ENCODE measurements at places on chromosomes 6 and 20.

GRCh38 chr6:99036672-99037071, 88.9 kb upstream of the FBXL4 start:
- no peak for DNase-seq

- DNase-seq, result no peak
Observed at GRCh38 chr6:106027758-106028157, 58.4 kb upstream of the PRDM1 start.

- no peak for DNase-seq
Observed at GRCh38 chr20:13858439-13858838, 73.6 kb downstream of the NDUFAF5 start.

DNA sequence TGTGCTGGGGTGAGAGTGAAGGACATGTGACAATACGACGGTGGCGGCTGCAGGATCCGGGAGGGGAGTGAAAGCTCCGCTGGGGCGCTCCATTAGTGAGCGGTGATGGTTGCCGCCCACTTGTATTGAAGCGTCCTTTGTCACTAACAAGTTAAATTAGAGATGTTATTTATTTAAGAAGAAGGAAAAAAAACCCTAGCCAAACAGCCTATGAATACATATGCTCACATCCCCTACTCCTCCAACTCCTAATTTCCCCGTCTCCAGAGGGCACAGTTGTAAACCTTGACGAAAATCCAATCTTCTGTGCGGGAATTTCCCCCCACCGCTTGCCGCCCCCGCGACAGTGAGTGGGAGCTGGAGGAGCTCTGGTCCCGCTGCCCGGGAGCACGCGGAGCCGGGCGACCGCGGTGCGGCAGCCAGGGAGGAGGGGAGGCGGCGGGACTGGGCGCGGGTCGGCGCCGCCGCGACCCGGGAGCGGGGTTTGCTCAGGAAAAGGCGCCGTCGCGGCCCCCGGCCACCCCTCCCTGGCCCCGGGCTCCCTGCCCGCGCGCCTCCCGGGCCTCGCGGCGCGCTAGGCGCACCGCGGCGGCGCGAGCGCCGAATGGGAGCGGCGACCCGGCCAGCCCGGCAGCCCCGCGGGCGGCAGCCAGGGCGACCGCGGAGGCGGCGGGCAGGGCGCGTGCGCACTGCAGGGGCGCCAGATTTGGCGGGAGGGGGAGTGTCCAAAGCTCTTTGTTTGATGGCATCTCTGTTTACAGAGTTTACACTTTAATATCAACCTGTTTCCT, at the start of gene MYB:
Gene MYB (plus strand): TSS at position 767 of the 791 bp plus-strand sequence. CDS start 206 bp downstream, outside the sequence.
- DNase-seq, result peak; percentile 93

DNA sequence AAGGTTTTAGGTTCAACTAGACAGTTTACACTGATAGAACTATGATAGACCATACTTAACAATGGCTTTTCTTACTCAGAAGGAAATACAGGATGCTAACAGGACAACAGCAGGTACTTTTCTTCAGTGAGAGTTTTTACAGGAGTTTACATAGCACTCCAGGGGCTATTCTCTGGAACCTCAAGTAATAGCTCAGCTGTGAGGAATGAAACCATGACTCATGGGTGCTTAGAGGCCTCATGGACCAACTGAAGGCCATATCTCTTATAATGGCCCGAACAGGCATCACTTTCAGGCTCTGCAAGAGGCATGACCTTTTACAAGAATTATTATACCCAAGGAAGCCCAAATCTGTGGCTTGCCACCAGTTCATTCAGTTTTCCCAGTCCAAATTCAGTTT, 31.8 kb downstream of the TREML1 start:
- peak; percentile 36 for DNase-seq

GRCh38 chr6:12064131-12064530, 52.0 kb downstream of the HIVEP1 start:
- no peak for DNase-seq

DNA sequence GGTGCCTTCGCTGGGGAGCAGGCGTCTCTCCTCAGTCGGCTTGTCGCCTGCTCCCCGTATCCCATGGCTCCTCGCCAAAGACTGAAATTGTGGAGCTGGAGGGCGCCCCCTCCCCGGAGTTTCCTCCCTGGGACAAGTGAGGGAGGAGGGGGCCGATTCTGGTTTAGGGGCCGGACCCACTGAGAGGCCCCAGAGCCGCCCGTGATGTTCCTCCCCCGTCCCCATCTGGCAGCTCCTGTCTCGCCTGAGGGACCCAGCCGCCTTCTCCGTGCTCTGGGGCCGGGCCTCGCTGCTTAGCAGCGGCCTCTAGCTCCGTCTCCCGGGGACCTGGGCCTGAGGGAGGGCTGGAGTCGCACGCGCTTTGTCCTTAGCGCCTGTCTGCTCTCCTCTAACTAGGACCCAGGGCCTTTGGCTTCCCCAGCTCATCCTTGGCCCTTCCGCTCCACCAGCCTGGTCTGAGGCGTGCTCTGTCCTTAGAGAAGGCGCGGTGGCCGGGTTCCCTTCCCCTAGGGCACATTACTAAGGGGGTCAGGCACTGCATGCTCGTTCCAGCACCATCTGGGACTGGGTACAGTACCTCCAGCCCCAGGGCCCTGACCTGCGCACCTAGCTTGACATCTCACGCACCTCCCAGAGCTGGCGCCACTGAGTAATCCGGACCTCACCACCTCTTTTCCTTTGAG, 29.7 kb downstream of the SLC12A5 start:
- DNase-seq, result no peak

DNA sequence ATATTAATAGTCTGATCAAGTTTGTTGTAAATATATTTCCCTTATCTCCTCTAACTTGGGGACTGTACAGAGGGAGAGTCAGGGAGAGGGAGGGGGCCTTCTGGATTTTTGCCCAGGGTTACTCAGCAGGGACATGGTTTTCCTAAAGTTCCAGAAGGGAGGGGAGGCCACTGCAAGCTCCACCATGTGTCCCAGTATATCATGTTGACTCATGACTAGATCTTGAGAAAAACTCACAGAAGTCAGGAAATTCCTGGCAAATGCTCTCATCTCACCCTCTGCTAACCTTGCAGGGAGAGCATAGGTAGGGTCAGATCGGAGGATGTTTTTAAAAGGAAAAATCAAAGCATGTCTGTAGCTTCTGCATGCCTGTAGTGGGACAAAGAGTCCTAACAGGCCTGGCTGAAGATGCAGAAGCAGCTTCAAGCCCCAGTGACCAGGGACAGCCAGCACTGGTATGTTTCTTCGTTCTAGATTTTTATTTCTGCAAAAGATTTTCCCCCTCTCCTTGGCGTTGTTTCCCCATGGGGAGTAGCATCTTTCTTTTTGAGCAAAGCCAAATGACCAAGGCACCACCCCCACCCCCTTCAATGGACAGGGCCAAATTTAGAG, 272.9 kb upstream of the SUPT3H start:
- no peak for DNase-seq

- no peak for DNase-seq
Observed at GRCh38 chr6:119533603-119534279, 184.2 kb upstream of the MAN1A1 start.

DNA sequence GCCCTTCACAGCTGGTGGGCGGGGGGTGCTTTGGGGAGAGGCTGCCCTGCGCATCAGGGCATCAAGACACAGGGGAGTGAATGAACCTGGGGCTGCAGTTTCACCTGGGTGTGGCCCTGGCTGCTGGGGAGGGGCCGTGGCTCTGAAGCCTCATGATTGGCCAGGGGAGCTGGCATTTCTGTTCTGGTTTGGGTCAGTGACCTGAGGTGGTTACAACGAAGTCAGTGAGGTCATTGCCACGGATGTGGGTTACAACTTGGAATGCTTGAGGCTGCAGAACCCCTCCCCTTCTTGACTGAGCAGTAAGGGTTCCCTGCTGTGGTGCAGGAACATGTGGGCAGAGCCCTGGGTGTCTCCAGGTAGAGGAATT, 3.0 kb downstream of the TCEA2 start:
- no peak for DNase-seq

- peak; percentile 38 for DNase-seq
Observed at GRCh38 chr6:31128093-31128676, 7.9 kb upstream of the CDSN start.

DNA sequence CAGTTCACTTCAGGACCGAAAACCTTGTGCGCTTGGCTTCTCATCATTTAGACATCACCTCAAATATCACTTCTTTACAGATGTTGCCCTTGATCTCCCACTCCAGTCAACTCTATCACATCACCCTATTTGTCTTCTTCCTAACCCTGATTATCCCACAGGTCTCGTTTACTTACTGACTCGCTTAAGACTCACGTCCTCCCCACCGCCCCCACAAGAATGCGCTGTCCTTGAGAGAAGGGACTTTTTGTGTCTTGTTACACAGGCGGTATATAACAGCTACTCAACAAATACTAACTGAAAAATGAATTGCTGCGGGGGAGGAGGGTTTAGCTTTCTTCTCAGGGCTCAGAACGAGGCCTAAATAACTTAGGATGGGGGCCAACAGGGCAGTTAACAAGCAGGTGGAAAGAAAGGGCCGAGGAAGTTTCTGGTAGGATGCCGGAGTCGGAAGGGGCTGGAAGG, 527 bp downstream of the TOMM34 start:
- peak; percentile 64 for DNase-seq

DNA sequence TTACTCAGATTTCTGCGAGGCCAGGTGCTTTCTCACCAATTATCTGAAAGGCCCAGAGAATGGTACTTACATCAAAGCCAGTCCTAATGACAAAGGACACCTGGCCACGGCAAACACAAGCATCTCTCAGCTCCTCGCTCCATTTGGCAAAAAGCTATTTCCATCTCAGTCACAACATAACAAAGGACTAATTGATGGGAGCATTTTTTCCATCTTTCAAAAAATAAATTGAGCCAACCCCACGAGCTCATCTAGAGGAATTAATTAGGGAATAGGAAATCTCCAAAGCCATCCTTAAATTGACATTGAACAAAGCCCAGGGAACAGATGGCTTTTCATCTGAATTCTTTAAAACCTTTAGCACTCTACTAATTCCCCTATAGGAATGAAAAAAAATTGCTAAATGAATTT, 236.7 kb downstream of the HAO1 start:
- peak; percentile 94 for DNase-seq

DNA sequence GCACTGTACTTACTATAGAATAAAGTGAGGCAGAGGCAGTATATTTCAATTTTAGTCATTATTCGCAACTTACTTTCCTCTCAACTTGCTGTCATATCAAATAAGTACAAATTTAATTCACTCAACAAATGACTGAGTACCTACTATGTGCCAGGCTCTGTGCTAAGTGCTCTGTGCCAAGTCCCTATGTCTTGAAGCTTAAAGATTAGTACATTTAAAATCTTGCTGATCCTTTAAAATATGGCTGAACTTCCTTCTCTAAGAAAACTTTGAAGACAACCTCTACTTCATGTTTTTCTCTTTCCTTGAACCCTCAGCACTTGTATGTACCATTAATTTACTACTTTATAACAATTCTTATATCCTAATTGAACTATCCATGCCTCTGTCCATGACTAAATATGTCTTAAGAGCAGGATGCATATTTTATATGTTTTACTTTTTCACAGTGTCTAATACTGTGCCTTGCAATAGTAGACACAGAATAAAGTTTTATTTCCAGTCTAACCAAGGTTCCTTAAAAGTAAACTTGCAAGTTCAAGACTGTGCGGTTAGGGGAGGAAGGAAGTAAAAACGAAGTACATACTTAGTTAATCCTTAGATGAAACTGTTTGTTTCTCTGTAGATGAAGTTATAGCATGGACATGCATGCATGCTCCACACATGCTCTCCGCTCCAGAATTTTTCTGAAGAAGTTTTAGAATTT, 10.0 kb upstream of the LATS1 start:
- no peak for DNase-seq
